ENCODE measurements at places on chromosomes 7 and 10. TPM values are rescaled to one million over a fixed set of nuclear protein-coding genes. Genes with fewer than 3 reads are reported as not detected.

- DNase-seq: no peak
These were observed 291.0 kb downstream of the TNS3 start for GRCh38 chr7:47290867-47291266.

DNA sequence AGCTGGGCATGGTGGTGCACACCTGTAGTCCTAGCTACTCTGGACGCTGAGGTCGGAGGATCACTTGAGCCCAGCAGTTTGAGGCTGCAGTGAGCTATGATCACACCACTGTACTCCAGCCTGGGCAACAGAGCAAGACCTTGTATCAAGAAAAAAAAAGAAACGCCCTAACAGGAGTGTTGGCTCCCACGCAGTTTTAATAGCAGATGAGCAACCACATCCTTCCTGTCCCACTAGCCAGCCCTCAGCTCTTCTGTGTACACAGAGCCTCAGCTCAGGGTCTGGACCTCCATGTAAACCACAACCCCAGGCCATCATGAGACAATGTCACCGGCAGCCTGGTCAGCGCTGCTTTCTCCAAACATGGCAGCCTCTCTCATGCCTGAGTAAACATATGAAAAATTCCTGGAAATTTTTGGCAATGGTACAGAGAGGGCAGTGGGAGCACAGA lies 108.2 kb downstream of the PIP4K2A start:
- DNase-seq: no peak

- no peak for DNase-seq
These were observed 31.5 kb upstream of the NRP1 start for GRCh38 chr10:33365871-33366411.

GRCh38 chr7:157774495-157774894 lies 437.7 kb downstream of the DNAJB6 start:
- no peak for DNase-seq

DNA sequence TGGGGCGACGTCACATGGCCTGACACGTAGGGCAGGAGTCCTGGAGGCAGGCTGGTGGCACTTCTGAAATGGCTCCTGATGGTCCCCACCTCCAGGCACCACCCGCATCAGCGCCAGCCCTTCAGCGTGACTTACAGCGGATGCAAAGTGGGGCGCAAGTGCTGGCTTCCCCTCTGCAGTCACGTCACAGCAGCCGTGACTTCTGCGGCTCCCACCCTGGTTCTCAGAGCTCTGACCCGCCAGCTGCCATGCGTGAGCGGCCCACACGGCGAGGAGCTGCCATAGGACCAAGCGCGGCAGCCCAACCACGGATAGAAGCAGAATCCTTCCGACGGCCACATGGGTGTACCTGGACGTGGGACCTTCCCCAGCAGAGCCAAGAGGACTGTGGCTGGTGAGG lies 159.0 kb downstream of the ELFN1 start:
- DNase-seq: no peak

GRCh38 chr7:30840141-30841024 lies 69.2 kb downstream of the MINDY4 start:
- no peak for DNase-seq

Gene ATOH7
- polyA plus RNA-seq: 0.15 TPM

Gene ABCA13
- 0.06 TPM for polyA plus RNA-seq

Gene TBXAS1
- 2.8 TPM for polyA plus RNA-seq

- DNase-seq: no peak
These were observed 26.2 kb downstream of the MINDY4 start for GRCh38 chr7:30797176-30798040.

DNA sequence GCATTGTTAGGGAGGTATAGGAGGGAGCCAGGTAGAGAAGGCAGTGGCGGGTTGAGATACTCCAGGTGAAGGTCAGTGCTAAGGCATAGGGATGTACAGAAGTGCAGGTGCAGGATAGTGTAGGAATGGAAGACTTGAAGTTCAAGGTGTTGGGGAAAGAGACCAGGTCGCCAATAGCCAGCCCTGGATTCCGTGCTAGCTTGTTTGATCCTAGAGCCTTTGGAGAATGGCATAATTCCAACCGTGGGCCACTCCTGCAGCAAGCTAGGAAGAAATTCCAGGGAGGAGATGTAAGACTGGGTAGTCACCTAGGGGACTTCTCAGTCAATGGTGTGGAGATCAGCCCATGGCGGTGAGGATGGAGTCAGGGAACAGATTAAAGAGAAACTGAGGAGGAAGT lies 272.7 kb downstream of the RPS24 start:
- DNase-seq: no peak

DNA sequence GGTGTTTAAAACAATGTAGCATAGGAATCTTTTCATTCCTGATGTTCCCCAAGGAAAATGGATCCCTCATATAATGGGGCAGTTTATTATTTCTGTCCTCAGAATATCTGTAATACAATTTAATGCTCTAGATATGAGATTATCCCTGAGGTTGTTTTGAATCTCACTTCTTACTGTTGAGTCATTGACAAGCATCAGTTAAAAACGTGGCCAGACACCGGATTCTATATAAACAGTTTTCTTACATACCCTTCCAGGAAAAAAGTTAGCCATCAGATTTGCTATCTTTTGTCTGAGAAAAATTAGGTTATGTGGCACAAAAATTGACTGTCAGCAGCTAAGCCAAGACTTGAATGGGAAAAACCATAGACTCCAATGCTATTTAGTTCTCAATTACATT lies 539.8 kb upstream of the CELF2 start:
- DNase-seq: no peak

- DNase-seq: no peak
These were observed 85.0 kb upstream of the FGL2 start for GRCh38 chr7:77284616-77285015.

DNA sequence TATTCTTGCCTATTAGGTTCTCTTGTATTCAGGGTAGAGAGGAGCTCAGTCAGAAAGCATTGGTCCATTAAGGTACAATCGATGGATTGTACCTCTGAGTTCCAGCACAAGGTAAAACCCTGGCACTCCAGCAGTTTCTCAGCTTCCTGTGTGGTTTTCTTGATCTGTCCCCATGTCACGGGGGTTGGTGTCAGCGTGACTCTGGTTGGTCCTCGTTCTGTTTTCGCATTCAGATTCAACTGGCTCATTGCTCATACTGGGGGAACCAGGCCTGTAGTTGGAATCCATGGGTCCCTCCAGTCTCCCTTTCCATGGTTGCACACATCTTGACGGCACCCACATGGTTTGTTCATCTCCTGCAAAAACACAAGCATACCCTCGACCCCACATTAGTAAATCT lies 32.7 kb upstream of the RASGEF1A start:
- DNase-seq: no peak

Gene SORCS3
- not detected for polyA plus RNA-seq

Gene LEP
- not detected for polyA plus RNA-seq

GRCh38 chr10:48309711-48310226 lies 3.3 kb downstream of the MAPK8 start:
- no peak for DNase-seq

Gene SUMF2
- 51.1 TPM for polyA plus RNA-seq

GRCh38 chr10:28592953-28593352 lies 60.0 kb downstream of the WAC start:
- DNase-seq: no peak

GRCh38 chr10:60139798-60140566 lies 233.6 kb upstream of the CCDC6 start:
- DNase-seq: no peak

DNA sequence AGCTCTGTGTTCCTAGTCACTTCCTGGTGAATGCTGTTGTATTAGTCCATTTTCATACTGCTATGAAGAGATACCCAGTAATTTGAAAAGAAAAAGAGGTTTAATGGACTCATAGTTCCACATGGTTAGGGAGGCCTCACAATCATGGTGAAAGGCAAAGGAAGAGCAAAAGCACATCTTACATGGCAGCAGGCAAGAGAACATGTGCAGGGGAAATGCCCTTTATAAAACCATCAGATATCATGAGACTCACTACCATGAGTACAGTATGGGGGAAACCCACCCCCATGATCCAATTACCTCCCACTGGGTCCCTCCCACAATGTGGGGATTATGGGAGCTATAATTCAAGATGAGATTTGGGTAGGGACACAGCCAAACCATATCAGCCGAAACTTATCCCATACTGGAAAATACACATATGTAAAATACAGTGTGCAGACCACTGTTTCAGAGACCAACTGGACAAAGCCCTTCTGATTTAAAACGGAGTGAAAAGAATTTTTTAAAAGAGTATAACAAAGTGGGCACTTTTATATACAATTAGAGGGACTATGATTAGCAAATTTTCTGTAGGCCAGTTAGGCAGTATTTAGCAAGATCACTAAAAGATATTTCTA lies 8.0 kb downstream of the CYREN start:
- DNase-seq: no peak

DNA sequence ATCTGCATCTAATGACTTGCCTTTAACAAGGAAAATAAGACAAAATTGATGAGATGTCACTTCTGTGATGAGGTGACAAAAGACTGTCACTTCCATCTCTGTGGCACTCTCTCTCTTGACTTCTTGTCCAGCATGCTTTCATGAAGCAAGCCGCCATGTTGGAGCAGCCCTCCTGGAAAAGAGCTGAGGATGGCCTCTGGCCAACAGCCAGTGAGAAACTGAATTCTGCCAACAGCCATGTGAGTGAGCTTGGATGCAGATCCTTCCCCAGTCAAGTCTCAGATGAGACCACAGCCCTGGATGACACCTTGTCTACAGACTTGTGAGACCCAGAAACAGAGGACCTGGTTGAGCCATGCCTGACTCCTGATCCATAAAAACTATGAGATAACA lies 412.6 kb upstream of the SHH start:
- no peak for DNase-seq

Gene HERPUD2
- polyA plus RNA-seq: 20.9 TPM

DNA sequence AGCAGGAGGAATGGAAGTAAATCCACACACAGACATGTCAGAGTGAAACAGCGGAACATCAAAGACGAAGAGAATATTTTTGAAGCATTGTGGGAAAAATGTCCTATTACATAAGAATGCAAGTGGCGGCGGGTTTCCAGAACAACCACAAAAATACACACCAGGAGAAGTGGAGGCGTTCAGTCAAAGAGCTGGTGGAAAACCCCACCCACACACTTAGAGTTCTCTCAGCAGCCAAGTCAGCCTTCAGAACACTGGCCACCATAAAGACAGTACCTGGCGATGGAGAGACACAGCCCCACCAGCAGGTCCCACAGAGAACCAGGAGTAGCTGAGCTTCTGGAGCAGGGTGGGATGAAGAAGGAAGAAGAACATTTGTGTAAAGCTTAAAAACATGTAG lies 23.7 kb downstream of the NKX6-2 start:
- DNase-seq: no peak

DNA sequence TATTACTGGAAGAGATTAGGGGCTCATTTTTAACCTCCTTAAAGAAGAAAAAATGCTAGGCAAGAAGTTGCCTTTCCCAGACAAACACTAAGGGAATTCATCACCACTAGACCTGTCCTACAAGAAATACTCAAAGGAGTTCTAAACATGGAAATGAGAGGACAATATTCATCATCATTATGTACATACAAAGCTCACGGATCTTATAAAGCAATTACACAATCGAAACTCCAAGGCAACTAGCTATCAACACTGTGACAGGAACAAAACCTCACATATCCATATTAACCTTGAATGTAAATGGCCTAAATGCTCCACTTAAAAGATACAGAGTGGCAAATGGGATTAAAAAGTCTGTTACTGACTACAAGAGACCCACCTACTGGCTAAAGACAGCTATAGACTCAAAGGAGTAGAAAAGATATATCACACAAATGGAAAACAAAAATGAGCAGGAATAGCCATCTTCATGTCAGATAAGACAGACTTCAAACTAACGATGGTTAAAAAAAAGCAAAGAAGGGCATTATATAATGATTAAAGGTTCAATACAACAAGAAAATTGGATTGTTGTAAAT lies 246.6 kb downstream of the ADRA2A start:
- DNase-seq: no peak

- no peak for DNase-seq
These were observed 362.0 kb upstream of the NFE2L3 start for GRCh38 chr7:25789701-25790640.

DNA sequence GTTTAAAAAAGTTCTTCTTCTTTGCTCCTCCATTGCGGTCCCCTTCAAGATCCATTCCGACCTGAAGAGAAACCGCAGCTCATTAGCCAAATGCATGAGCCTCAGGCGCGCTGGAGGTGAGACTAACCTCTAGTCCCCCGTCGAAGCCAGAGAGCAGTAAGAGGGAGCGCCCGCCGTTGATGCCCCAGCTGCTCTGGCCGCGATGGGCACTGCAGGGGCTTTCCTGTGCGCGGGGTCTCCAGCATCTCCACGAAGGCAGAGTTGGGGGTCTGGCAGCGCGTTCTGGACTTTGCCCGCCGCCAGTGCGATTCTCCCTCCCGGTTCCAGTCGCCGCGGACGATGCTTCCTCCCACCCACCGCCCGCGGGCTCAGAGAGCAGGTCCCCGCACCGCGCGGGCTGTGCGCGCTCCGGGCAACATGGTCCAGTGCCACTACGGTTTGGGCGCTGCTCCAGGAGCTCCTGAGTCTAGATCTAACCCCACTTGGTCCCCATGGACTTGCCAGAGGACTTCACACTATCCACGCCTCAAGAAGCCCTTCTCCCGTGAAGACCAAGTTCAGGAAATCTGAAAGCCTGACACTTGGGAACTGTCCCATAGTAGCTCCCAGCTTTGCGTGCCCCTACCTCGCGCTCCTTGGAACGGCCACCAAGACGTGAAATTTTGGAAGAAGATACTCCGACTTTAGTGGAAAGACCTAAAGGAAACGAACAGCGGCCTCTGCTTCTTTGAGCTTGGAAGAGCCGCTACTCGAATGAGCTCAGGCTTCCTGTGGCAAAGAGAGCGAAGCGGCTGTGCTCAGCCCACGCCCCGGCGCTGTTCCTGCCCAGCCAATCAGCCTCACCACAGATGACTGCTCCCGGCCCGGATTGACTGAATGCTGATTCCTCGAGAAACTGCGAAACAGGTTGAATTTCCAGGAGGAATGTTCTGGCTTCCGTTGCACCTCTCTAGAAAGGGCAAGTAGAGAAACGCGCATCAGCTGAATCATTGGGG lies at the start of gene ABCB1:
TSS of gene ABCB1 (minus strand) at position 755 of the 995 bp plus-strand sequence. CDS start at position 55, 700 bp downstream.
- DNase-seq: peak; percentile 17

- DNase-seq: no peak
These were observed 10.9 kb upstream of the LGI1 start for GRCh38 chr10:93746844-93747284.

DNA sequence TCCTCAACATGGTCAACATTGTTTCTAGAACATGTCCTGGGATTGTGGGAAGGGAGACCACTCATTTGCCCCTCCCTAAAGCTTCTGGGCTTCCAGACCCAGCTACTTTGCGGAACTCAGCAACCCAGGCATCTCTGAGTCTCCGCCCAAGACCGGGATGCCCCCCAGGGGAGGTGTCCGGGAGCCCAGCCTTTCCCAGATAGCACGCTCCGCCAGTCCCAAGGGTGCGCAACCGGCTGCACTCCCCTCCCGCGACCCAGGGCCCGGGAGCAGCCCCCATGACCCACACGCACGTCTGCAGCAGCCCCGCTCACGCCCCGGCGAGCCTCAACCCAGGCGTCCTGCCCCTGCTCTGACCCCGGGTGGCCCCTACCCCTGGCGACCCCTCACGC lies at the start of gene EPO:
TSS of gene EPO (plus strand) at position 190 of the 392 bp plus-strand sequence. CDS start 513 bp downstream, outside the sequence.
- DNase-seq: no peak

Gene CHAT
- polyA plus RNA-seq: not detected
